ENCODE measurements at places on chromosomes 5 and 9.

DNA sequence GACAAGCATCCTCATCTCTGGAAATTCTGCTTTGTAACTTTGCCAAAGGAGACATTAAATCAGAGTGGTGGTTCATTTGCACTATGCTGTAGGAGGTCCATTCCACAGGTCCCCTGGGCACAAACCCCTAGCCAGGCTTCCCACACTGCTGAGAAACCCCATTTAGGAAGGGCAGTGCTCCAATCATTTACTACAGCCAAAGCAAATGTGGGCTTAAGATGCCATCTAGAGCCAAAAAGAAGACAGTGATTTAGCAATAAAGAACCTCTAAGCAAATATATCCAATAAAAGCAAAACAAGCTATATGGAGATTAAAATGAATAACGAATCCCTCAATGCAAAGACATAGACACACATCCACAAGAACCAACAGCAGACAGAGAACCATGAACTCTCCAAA lies 129.0 kb upstream of the ALDH1B1 start:
- H3K27me3 ChIP-seq: peaks cover 4% of the 10 kb centered on the region
- DNase-seq: no peak

- no peak overlapping the region for H3K4me3 ChIP-seq
- no peak overlapping the region for H3K27ac ChIP-seq
- H3K27me3 ChIP-seq: no peaks in the 10 kb centered on the region
- peaks cover 15% of the 10 kb centered on the region for H3K4me1 ChIP-seq
- H3K36me3 ChIP-seq: no peaks in the 10 kb centered on the region
- DNase-seq: no peak
Measured at GRCh38 chr9:129318121-129319075, 140.3 kb upstream of the IER5L start.

DNA sequence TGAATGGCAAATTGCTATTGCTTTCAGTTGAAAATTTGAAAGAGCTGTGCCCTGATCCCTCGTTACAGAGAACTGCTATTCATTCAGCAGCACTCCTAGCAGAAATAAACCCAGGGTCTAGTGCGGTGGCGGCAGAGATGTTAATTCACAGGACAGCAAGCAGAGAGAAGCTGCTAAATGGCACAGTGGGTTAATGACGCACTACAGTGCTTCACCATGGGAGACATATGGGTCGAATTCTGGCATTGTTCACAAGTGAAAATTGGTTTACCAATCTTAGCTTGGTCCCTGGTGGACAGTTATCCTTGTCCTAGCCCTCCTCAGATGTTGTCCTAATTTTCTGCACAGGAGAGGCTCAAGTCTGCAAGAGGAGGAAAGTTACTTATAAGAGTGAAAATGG lies 807.4 kb downstream of the TLE1 start:
- no peaks in the 10 kb centered on the region for H3K36me3 ChIP-seq
- H3K4me3 ChIP-seq: no peak overlapping the region
- no peaks in the 10 kb centered on the region for H3K4me1 ChIP-seq
- no peak for DNase-seq

- no peaks in the 10 kb centered on the region for H3K36me3 ChIP-seq
- peaks cover 5% of the 10 kb centered on the region for H3K27me3 ChIP-seq
- no peak overlapping the region for H3K27ac ChIP-seq
- H3K4me1 ChIP-seq: peaks cover 3% of the 10 kb centered on the region
- DNase-seq: no peak
- no peak overlapping the region for H3K4me3 ChIP-seq
Measured at GRCh38 chr9:76799473-76799872, 35.2 kb downstream of the PCA3 start.

DNA sequence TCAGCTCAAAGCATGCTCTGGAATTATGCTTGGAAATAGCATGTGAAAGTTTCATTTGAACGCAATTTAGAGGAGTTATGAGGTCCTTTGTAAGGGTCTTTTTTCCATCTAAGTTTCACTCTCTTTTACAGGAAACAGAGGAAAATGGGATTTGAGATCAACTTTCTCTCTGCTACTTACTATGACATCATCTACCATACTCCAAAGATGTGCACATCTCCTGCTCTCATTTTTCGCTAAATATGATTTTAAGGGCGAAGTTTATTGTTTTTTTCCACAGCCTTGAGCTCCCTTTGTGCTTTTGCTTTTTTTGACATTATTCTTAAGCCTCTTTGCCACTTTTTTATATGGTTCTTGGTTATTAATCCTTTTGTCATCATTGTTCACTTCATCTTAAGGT lies 125.6 kb downstream of the NNT start:
- no peaks in the 10 kb centered on the region for H3K36me3 ChIP-seq
- no peak for DNase-seq
- H3K4me3 ChIP-seq: no peak overlapping the region
- H3K27me3 ChIP-seq: peaks cover 2% of the 10 kb centered on the region

GRCh38 chr5:65737842-65738241 lies 15.8 kb downstream of the NLN start:
- no peak overlapping the region for H3K4me3 ChIP-seq
- H3K36me3 ChIP-seq: no peaks in the 10 kb centered on the region
- peaks cover 7% of the 10 kb centered on the region for H3K4me1 ChIP-seq
- DNase-seq: no peak
- H3K27me3 ChIP-seq: no peaks in the 10 kb centered on the region
- no peak overlapping the region for H3K27ac ChIP-seq

DNA sequence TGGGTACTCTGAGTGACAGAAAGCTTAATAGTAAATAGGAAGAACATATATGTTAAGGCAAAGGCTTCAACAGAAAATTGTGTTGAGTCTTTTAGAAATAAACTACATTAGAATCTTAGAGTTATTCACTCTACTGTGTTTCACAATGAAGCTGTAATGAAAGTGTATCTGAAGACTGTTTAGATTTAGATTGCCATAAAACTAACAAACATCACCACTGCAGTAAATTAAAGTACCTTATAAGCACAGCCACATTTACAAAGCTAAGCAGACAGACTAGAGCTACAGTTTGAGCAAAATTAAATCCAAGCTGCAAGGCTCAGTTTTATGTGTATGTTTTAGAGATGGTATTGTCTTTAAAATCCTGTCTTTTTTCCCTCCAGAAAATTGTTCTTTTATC lies 172.4 kb downstream of the PBX3 start:
- no peak overlapping the region for H3K27ac ChIP-seq
- H3K4me1 ChIP-seq: no peaks in the 10 kb centered on the region
- H3K4me3 ChIP-seq: no peak overlapping the region

- no peak for DNase-seq
- H3K27me3 ChIP-seq: peaks cover 70% of the 10 kb centered on the region
- peaks cover 15% of the 10 kb centered on the region for H3K4me1 ChIP-seq
- no peak overlapping the region for H3K4me3 ChIP-seq
- no peak overlapping the region for H3K27ac ChIP-seq
- no peaks in the 10 kb centered on the region for H3K36me3 ChIP-seq
Measured at GRCh38 chr5:108730617-108731340, 16.9 kb upstream of the FER start.

DNA sequence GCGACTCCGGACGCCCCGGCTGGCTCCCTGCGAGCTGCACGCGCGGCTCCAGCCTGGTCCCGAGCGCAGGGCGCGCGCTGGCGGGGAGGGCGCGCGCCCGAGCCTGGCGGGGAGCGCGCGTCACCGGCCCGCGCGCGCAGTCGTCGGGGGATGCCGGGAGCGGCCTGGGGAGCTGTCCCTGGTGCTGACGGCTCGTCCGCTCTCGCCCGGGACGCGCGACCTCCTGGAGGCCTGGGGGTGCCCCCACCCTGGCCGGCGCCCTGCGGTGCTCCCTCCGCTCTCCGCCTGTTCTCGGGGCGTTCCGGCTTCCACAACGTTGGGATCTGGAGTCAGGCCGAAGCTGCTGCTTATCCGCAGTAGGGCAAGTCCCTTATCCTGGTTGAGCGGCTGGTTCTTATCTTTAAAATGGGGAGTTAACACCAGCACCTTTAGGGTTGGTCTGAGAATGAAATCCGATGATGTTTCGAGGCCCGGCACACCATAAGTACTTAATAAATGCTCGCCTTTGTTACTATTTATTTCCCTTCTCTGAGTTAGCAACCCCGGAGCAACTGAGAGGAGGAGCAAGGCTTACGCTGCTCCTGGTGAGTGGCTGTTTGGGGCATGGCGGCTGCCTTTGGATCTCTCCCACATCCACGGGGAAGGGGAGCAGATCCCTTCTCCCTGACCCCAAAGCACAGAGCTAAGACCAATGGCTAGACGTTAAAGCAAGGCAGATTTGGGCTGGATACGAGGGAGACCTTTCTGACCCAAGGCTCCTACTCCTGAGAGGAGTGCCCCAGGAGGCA lies at the start of gene FAM163B:
TSS of gene FAM163B (minus strand) at position 79 of the 788 bp plus-strand sequence. CDS start 29,166 bp downstream, outside the sequence.
- no peak within 1 kb of the TSS for H3K27ac ChIP-seq
- no peaks in the 10 kb centered on the region for H3K4me1 ChIP-seq
- peak; percentile 20 for DNase-seq
- no peak within 1 kb of the TSS for H3K4me3 ChIP-seq
- H3K36me3 ChIP-seq: no peaks in the 10 kb centered on the region

DNA sequence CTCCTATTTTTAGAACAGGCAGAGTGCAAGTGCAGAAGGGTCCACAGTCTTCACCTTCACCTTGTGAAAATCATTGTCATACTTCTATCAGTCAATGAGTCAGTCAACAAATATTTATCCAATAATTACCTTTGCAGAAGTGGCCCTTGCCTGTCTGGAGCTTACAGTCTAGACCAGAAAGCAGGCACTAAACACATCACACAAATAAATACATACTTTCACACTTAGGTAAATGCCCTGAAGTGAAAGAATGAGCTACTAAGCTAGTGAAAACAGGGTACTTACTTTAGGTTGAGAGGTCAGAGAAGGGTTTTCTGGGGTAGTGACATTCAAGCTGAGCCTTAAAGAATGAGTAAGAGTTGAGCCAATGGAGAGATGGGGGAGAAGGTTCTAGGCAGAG lies 421.9 kb upstream of the ADAMTSL1 start:
- DNase-seq: no peak
- no peak overlapping the region for H3K4me3 ChIP-seq
- no peaks in the 10 kb centered on the region for H3K36me3 ChIP-seq
- no peak overlapping the region for H3K27ac ChIP-seq

GRCh38 chr5:180175015-180175431 lies 34.0 kb downstream of the RASGEF1C start:
- no peaks in the 10 kb centered on the region for H3K27me3 ChIP-seq
- no peak for DNase-seq
- no peaks in the 10 kb centered on the region for H3K36me3 ChIP-seq
- H3K4me1 ChIP-seq: no peaks in the 10 kb centered on the region
- no peak overlapping the region for H3K27ac ChIP-seq

DNA sequence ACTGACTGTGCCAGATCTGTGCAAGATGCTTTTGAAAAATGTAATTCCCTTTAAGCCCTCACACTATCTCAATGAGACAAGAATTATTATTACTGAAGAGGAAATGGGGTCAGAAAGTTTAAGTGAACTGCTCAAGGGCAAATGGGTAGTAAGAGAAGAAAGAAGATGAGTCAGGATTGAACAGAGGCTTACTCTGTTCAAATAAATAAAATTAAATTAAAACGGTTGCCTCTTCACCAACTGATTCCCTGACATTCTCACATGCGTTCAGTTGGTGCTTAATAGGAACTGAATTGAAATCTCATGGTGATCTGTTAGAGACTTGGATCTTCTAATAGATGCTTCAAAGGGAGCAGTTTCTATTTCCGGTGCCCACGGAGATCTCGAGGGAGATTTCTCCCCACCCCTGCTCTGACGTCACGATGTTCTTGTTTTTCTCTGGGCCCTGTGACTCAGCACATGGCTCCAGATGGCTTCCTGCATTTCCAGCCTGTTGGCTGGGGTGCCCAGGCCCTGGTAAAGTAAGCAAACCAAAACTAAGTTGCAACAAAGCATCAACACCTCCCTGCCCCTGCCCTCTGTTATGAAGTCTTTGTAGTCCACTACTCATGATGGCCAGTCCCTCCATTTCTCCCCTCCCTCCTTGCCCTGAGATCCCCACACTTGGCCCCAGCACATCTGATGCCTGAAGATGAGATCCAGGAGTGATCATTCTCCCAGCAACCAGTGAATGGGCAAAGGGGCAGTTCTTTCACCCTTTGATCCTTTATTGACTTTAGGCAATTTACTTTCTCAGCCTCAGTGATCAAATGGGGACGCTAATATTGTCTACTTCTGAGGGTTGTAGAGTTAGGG lies 106.1 kb upstream of the CPEB4 start:
- no peaks in the 10 kb centered on the region for H3K27me3 ChIP-seq
- peak overlapping the region; percentile 88 for H3K27ac ChIP-seq
- peaks cover 13% of the 10 kb centered on the region for H3K4me1 ChIP-seq
- H3K36me3 ChIP-seq: no peaks in the 10 kb centered on the region
- DNase-seq: peak; percentile 52

DNA sequence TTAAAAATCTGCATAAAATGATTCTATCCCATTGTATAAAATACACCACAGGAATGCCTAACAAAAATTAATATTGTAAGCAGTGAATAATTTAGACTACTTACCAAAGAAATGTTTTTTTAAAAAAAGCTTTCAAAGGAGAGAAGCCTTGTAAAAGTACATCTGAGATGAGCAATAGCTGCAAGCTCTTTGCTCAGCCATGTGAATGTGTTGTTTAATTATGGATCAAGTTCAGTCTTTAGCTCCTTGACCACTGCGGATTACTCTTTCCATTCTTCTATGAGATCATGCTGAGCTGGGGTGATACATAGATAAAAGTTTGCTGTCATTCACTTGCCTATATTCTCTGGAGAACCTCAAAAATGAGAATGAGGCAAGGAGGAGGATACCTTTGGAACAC lies 782.4 kb upstream of the ZNF608 start:
- H3K4me3 ChIP-seq: no peak overlapping the region
- no peak overlapping the region for H3K27ac ChIP-seq
- DNase-seq: no peak
- H3K4me1 ChIP-seq: no peaks in the 10 kb centered on the region
- no peaks in the 10 kb centered on the region for H3K36me3 ChIP-seq

- DNase-seq: no peak
- peaks cover 15% of the 10 kb centered on the region for H3K36me3 ChIP-seq
Measured at GRCh38 chr5:627840-628239, 15.7 kb downstream of the CEP72 start.

GRCh38 chr9:15421990-15422371 lies 695 bp upstream of the SNAPC3 start:
- peak overlapping the region; percentile 90 for H3K27ac ChIP-seq
- peak overlapping the region; percentile 94 for H3K4me3 ChIP-seq
- peaks cover 29% of the 10 kb centered on the region for H3K36me3 ChIP-seq
- peaks cover 3% of the 10 kb centered on the region for H3K27me3 ChIP-seq

GRCh38 chr9:105044518-105044917 lies 116.6 kb upstream of the ABCA1 start:
- H3K4me3 ChIP-seq: no peak overlapping the region
- H3K36me3 ChIP-seq: no peaks in the 10 kb centered on the region
- DNase-seq: no peak
- H3K27me3 ChIP-seq: no peaks in the 10 kb centered on the region

- H3K4me1 ChIP-seq: no peaks in the 10 kb centered on the region
- H3K27me3 ChIP-seq: peaks cover 11% of the 10 kb centered on the region
- no peak for DNase-seq
- no peak overlapping the region for H3K27ac ChIP-seq
- H3K4me3 ChIP-seq: no peak overlapping the region
- H3K36me3 ChIP-seq: peaks cover 1% of the 10 kb centered on the region
Measured at GRCh38 chr9:104082168-104082567, 11.9 kb upstream of the SMC2 start.

- DNase-seq: no peak
- H3K4me3 ChIP-seq: no peak overlapping the region
- H3K27me3 ChIP-seq: no peaks in the 10 kb centered on the region
- peaks cover 8% of the 10 kb centered on the region for H3K4me1 ChIP-seq
- H3K36me3 ChIP-seq: no peaks in the 10 kb centered on the region
Measured at GRCh38 chr5:143737062-143737461, 74.9 kb upstream of the HMHB1 start.

GRCh38 chr5:102099766-102100331 lies 196.2 kb downstream of the SLCO4C1 start:
- no peaks in the 10 kb centered on the region for H3K4me1 ChIP-seq
- H3K27me3 ChIP-seq: no peaks in the 10 kb centered on the region
- no peak overlapping the region for H3K4me3 ChIP-seq

- no peak overlapping the region for H3K4me3 ChIP-seq
- peaks cover 3% of the 10 kb centered on the region for H3K4me1 ChIP-seq
- no peaks in the 10 kb centered on the region for H3K27me3 ChIP-seq
- no peak for DNase-seq
- no peak overlapping the region for H3K27ac ChIP-seq
Measured at GRCh38 chr9:6106711-6107339, 91.4 kb upstream of the RANBP6 start.

All from T-helper 2 cell treated with Interferon-gamma antibody and Interleukin-4, amounts not matched to agents 5 μg/mL and 100 μg/mL, for 36 hours (primary cell).